ENCODE measurements at places on chromosomes 6 and 20.

GRCh38 chr20:58579819-58580473 lies 64.7 kb upstream of the APCDD1L start:
- no peak for DNase-seq

DNA sequence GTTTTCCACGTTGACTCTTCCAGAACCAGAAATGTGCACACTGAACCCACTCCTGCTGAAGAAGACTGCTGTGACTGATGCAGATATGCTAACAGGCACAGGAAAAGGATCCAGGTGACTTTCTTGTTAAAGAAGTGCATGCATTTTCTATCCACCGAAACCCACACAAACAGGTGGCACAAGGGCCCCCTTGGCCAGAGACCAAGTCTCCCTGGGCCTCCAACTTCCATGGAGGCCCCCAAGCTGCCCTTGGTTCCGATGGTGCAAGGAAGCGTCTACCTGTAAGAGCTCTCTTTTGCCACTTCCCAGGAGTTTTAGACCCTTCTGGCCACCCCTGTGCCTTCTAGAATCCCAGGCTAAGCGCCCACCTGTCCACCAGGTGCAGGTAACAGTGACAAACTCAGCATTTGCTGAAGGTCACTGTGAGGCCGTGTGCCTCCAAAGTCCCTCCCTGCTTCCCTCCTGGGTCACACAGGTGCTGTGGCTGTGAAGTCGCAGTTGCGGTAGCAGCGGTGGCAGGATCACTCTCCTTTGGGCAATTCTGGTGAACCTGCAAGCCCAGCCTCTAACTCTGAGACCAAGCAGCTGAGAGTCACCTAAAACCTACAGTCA lies 134.8 kb downstream of the PXDC1 start:
- DNase-seq, result no peak

GRCh38 chr6:133392015-133392414 lies 150.9 kb downstream of the EYA4 start:
- no peak for DNase-seq

DNA sequence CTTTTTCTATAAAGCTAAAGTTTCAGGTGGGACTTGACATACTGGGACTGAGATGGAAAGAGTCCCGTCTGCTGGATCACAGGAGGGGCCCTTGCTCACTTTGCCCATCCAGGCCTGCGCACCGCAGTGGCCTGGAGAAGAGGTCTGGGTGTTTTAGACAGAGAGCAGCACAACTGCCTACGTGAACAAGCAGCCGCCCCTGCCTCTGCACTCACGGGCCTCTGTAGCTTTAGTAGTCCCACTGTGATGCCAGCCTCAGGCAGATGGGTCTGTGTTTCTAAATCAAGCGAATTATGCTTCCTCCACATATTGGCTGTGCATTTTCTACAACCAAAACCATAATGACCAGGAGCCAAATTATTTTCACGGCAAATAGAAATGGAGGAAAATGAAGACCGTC lies 184.8 kb upstream of the FOXQ1 start:
- no peak for DNase-seq

- no peak for DNase-seq
These were observed 28.8 kb downstream of the AK9 start for GRCh38 chr6:109662192-109662591.

DNA sequence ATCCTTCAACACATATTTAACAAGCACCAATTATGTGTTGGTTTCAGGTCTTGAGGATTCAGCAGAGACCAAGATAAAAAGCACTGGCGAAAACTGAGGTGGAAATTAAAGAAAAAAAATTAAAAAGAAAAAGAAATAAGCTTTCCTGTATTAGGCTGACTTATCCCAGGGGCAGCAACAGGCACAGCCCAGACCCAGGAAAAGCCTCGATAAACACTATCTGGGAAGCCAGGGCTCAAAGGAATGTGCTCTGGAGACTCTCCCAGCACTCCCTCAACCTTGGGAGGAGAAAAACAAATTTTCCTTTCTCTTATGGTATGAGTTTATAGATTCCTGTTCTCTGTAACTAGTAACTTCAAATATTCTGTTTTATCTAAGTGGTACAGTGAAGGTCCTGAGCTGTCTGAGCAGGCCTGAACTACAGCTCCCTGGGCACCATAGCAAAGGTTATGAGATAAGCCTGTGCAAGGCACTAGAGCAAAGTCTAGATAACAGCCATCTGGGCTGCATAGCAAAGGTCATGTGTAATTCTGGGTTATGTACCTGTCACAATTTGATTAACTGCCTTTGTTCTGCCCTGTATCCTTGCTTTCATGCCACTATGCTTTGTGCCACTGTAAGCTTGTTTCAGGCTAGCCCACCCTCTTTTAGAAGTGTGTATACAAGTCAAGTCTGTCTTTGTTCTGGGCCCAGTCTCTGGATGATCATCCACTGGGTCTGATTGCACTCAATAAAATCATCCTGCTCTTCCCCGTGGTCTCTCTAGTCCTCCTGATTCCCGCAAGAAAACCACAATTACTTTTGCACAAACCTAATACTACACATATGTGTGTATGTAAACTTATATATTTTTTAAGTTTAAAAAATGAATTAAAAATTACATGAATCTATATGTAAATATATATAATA lies 54.0 kb downstream of the IL22RA2 start:
- DNase-seq, result no peak

GRCh38 chr6:32472781-32473375 lies 33.2 kb downstream of the HLA-DRA start:
- no peak for DNase-seq

DNA sequence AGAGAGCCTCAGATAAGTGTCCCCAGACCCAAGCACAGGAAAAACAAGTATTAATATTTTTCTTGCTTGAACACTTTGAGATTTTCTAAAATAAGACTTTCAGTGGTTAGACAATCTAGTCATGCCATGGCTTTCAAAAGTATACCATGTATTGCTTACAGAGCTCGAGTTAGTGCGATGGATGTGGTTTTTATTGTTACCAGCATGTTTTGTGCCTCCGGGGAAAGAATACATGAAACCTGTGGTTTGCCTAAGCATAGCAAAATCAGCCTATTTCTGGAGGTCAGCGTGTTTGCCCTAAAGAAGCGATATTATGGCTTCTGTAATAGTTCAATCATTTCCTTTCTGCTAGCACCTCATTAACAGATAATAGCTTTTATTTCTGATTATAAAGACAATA lies 21.6 kb downstream of the RIN2 start:
- DNase-seq, result no peak

DNA sequence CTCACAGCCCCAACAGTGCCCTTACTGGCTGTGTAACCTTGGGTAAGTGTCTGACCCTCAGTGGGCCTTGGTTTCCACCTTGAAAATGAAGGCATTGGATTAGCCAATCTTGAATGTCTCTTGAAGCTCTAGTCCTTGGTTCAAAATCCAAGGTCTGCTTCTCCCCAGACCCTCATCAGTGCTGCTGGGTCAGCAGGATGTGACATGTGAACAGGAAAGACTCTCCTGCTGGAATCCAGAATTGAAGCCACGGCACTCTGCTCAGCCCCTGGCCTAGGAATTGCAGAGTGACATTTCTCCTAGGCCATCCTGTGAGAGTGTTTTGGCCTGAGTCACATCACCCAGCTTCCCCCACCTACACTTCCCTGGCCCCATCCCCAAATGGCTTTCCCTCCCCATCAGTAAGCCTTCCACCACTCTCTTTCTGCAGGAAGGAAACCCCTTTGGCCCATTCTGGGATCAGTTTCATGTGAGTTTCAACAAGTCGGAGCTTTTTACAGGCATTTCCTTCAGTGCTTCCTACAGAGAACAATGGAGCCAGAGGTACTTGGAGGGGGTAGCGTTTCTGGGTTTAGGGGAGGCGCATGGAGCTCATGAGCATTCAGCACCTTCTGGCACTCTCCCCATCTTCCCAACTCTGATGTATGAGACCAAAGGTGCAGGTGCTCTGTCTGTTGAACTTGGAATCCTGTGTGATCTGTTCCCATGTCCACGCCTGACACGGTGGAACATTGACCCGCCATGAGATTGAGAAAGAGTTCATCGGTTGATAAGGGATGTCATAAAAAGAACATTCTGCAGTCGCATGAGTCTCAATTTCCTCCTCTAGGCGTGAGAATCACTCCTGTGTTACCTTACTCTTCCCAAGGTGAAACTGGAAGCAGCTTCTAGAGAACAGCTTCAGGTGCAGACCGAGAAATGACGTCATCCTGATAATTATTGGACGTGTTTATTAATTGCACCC lies 8.8 kb downstream of the POFUT1 start:
- no peak for DNase-seq

DNA sequence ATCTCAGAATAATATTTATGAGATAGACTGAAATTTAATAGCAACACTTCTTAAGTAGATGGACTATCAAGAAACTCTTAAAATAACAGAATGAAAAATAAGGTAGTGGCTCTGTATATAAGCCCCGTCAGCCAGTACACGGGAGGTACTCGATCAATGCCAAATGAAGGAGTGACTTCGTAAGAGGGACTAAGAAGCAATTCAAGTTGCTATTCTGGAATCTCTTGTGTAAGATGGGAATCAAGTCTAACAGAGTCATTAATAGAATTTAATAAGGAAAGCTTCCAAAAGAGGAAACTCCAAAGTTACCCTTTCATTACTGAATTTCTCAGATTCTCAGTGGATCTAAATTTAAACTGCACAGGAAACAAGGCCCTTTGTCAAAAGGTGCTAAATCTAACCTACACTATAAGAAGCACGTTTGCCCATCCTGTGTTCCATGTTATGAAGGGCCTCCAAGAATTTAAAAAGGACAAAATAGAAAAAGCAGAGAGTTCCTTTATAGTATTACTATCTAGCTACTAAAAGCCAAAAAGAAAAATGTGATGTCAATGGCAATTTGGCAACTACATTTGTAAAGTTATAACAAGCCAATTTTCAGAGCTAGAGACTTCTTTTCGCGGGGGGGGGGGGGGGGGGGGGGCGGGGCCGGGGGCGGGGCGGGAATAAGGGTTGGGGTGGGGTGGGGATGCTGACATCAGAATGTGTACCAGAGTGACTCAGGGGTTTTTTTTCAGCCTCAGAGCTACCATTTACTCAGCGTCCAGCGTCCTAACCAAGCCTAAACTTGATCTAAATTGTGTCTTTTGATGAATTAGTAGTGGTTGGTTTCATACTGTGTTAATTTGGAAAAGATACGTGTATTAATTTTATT lies 200.6 kb downstream of the GMPR start:
- no peak for DNase-seq

DNA sequence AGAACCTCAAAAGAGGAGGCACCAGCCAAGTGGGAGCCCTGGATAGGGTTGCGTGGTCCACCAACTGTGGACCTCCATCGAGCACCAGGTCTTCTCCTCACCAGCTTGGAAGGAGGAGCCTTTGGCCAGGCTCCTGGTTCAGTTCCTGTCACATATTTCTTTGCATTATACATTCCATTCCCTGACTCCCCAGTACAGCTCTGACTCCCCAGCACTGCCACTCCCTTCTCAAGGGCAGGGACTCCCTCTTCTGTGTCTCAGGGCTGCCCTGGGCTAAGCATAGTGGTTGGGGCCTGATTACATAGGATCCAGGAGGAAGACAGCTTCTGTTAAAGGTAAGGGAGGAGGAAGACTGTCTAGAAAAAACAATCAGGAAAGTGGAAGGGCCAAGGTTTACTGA lies 91.1 kb downstream of the MRPL14 start:
- DNase-seq, result no peak

Measured in GM04504 (cell line).